ENCODE measurements at places on chromosomes 13 and 19.

- DNase-seq = peak; percentile 81
These were observed 1.4 kb downstream of the RASA3 start for GRCh38 chr13:114130837-114131582.

GRCh38 chr13:61084988-61085387 is 330.7 kb downstream of the PCDH20 start:
- no peak for DNase-seq

GRCh38 chr13:45511310-45512097 is 46.8 kb downstream of the COG3 start:
- no peak for DNase-seq

- DNase-seq = peak; percentile 35
These were observed 146.9 kb upstream of the SOX21 start for GRCh38 chr13:94859278-94859691.

DNA sequence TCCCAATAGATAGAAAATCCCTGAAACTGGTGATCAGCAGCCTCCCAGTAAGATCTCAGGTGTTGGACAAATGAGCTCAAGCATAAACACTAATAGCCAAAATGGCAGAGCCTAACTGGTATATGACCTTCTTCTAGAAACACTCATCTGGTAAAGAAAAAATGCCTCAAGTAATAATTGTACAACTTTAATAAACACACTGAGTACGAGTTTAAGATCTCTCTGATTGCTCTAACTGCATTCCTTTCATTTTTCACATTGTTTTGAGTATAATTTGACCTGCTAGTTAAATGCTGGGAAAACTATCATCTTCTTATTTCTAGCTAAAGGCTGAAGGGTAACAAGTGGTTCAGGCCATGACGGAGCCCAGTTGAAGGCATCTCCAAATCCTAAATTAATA is 2009.5 kb upstream of the PCDH20 start:
- no peak for DNase-seq

DNA sequence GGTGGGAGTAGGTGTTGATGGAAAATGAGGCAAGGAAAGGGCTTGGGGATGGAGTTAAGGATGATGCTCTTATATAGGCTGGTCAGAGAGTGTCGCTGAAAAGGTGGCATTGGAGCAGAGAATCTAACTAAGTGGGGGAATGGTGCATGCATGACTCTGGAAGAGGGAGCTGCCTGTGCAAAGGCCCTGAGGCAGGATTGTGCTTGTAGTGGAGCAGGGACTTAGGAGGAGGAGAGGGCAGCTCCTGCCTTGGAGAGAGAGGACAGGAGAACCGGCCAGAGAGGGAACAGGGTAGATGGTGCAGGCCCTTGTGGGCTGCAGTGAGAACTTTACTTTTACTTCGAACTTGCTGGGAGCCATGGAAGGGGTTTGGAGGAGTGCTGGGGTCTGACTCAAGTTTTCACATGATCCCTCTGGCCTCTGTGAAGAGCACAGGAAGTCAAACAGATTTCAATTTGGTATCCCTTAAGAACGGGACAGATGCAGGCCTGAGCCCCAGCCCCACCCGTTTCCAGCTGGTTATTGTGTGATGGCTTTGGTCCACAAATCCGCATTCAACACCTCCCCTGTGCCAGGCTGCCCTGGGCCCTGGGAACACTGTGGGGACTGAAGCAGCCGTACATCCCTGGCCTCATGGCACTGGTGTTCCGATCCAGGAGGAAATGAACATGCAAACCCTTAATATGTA is 7.0 kb downstream of the AP2A1 start:
- DNase-seq = no peak

DNA sequence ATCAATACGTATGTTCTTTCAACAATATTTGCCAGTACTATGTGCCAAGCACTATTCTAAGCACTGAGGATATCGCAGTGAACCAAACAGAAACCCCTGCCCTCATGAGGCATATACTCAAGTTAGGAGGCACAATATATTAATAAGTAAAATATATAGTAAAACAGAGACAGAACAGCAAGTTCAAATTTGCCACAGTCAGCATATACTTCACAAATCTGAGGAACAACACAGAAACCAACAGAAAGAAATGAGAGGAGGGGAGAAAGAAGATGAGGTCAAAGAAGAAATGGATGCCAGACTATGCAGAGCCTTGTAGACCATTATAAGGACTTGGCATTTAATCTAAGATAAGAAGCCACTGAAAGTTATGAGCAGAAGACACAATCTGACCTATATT is 59.9 kb downstream of the KATNAL1 start:
- DNase-seq = no peak

- DNase-seq = no peak
These were observed 6.9 kb upstream of the AMER2 start for GRCh38 chr13:25179011-25179410.

- DNase-seq = no peak
These were observed 632 bp downstream of the MARK4 start for GRCh38 chr19:45251452-45252354.

DNA sequence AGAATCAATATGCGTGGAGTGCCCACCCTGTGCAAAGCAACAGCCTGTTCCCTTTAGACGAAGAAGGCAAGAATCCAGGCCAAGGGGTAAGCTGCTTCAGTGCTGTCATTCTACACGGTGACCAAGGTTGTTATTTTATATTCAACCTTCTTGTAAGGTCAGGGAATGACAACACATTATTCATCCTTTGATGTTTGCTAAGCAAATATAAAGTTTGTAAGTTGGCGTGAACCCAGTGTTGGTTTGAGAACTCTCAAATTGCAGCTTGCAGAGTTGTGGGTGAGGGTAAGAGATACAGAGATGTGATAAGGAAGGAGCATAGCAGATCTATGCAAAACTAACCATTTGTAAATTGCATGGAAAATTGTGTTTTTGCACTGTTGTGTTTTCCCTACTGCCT is 436.7 kb downstream of the FGF9 start:
- DNase-seq = peak; percentile 56

GRCh38 chr13:90690458-90691080 is 656.9 kb upstream of the MIR17HG start:
- DNase-seq = no peak

GRCh38 chr19:18871543-18871942 is 24.4 kb downstream of the CERS1 start:
- DNase-seq = no peak

- no peak for DNase-seq
These were observed 1320.6 kb downstream of the PCDH9 start for GRCh38 chr13:65909501-65909900.

DNA sequence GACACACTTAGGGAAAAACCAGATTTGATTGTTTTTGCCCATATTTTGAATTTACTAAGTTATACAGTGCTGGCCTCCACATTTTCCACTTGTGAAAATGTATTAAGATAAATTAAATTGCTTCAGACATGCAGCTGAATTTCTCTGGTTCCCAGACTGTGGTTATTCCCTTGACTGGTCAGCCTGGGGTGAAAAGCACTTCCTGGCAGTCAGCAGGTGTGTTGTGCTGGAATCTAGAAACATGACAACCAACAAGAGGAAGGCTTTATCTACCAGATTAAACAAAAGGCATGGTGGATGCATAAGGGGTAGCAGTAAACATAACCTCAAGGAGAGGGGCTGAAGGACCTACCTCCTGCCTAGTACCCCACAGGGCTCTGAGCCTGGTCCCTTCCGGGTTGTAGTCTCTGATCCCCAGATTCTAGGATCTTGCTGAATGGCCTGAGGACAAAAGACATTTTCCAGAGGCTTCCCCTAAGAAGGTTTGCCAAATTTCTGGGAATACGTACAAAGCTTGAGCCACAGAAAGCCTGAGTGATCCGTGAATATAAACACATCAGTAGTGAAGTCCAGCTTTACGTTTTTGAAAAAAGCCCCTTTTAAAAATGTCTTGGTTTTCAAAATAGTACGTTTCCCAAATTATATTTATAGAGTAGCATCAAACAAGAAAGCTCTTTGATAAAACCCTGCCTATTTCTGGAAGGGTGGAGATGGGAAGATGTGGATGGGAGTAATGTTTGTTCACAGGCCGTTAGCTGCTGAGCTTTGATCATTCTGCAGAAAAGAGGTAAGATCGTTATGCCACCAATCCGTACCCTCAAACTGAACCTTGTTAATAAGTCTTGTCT is 133.4 kb downstream of the LACC1 start:
- DNase-seq = no peak

DNA sequence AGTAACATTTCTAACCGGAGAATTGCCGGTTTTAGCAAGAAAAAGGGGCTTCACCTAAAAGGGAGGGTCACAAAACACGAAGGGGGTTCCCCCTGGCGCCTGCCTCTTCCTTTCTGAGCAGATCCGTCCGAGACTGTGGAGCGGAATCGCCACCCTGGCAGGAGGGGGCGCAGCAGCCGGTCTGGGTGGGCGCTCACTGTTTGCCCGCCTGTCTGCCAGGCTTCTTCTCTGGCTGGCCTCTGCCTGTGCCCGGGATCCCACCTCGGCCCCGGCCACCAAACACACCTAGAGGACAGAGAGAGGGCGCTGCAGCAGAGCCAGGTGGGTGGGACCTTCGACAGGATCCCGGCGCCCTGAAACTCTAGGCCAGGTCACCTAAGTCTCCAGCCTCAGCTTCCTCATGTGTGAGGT is 15.6 kb downstream of the LSM4 start:
- no peak for DNase-seq

DNA sequence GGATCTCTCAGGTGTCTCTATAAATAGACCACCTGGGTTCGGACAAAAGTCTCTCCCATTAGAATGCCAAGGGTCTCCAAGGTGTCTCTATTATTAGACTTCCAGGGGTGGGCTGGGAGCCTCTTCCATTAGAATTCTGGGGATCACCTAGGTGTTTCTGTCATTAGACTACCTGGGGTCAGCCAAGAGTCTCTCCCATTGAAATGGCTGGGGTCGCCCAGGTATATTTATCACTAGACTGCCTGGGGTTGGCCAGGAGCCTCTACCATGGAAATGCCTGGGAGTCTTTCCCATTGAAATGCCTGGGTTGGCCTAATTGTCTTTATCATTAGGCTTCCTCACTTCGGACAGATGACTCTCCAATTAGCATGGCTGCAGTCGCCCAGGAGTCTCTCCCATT is 1565.5 kb downstream of the UQCRFS1 start:
- no peak for DNase-seq

GRCh38 chr13:99415851-99416331 is 85.4 kb upstream of the TM9SF2 start:
- DNase-seq = no peak

- DNase-seq = no peak
These were observed 3.6 kb upstream of the KLF2 start for GRCh38 chr19:16320987-16321386.

GRCh38 chr13:49549289-49549688 is 36.1 kb downstream of the RCBTB1 start:
- no peak for DNase-seq

DNA sequence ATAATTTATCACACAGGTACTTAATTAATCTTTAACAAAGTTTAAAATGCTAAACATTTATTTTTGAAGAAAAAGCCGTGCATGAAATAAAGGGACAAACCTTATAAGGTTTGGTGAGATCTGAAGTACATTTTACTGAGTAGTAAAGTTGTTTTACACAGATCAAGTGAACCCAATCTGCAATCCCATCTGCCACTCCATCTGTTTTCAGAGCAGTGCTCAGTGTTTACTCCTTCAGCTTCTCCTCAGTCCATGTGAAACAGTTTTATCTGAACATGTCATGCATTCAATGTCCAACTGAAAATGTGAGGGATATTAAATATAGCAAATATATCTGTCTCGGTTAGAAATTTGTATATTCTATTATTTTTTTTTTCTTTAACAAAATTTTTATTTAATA is 166.8 kb downstream of the MAB21L1 start:
- DNase-seq = no peak

DNA sequence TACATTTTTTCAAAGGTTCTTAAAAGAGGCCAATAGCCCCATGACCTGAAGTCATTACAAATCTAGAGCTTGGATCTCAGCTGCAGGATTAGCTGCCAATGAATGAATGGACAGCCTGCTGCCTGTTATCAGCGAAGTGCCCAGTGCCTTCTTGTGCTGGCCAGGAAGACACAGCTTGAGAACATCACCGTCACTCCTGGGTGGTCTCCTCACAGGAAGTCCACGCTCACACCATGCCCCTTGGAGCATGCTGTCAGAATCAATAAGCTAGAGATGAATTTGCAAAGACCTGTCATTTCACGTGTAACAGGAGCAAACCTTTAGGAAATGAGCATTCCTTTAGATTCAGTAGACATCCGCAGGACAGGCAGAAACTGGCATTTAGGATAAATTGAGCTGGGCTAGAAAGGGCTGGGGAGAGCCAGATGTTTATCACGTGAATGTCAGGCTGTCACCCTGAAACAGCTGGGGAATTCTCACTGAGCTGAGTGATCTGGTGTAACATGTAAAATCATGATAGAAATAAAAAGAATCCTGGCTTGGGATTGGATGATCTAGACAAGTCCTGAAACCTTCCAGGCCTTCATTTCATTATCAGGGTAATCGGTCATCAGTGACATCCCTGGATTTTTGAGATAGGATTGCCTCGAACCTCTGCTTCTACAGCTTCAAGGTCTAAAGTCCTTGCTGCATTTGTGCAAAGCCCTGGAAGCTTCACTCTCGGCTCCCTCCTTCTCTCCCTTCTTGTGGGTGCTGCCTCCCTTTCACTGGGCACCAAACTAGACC is 49.9 kb upstream of the MEDAG start:
- no peak for DNase-seq

DNA sequence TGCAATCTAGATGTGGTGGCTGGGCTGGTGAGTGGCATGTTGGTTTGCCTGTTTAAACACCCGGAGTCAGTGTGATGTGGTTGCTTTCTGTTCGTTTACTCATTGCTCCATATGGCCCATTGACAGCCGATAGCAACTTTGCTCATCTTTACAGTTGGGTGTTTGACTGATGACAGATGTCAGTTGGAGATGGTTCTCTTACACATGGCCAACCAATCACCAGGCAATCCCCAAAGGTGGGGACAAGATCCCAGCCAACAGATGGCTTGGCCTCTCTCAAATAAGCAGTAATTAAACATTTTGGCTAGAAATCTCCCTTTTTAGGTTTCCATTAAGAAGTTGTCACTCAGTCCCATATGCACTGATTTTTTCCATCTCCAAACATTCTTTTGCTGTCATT is 497.1 kb upstream of the ARGLU1 start:
- no peak for DNase-seq

DNA sequence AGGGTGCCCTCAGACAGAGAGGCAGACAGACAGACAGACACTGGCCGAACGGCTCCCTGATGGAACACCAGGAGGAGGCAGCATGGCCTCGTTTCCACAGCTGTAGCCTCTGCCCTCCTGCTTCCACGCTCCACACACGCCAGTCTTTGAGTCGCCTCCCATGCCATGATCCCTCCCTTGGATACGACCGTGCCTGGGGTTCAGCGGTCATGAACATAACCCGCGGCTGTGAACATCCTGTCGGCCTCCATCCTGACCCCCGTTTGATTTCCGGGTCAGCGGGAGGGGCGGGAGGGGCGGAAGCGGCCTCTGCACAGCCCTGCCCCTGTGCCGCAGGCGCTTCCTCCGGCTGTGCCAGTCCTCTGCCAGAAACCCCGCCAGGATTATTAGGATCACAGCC is 23.4 kb downstream of the GP6 start:
- peak; percentile 15 for DNase-seq

GRCh38 chr19:19137556-19138108 is 646 bp downstream of the TMEM161A start:
- DNase-seq = peak; percentile 44

GRCh38 chr19:49217382-49217781 is 59.8 kb downstream of the TRPM4 start:
- no peak for DNase-seq

- no peak for DNase-seq
These were observed 14.5 kb downstream of the LIPE start for GRCh38 chr19:42412661-42413076.

- DNase-seq = peak; percentile 90
These were observed 34.9 kb upstream of the TPM4 start for GRCh38 chr19:16041299-16041990.

All from stomach (tissue), 19 donors.